Stomach (tissue), 19 donors: ENCODE measurements at places on chromosomes 4 and X. TPM values are rescaled to one million over a fixed set of nuclear protein-coding genes. Genes with fewer than 3 reads are reported as not detected.

VSIG1 gene
- polyA plus RNA-seq = 172 TPM

RTL5 gene
- 1.2 TPM for polyA plus RNA-seq

MAGEB10 gene
- not detected for polyA plus RNA-seq

REPS2 gene
- polyA plus RNA-seq = 11.3 TPM

SHISA3 gene
- polyA plus RNA-seq = 0.44 TPM

CFAP99 gene
- 0.05 TPM for polyA plus RNA-seq

ZNF674 gene
- polyA plus RNA-seq = 0.65 TPM

FHIP1A gene
- polyA plus RNA-seq = 0.90 TPM

DNA sequence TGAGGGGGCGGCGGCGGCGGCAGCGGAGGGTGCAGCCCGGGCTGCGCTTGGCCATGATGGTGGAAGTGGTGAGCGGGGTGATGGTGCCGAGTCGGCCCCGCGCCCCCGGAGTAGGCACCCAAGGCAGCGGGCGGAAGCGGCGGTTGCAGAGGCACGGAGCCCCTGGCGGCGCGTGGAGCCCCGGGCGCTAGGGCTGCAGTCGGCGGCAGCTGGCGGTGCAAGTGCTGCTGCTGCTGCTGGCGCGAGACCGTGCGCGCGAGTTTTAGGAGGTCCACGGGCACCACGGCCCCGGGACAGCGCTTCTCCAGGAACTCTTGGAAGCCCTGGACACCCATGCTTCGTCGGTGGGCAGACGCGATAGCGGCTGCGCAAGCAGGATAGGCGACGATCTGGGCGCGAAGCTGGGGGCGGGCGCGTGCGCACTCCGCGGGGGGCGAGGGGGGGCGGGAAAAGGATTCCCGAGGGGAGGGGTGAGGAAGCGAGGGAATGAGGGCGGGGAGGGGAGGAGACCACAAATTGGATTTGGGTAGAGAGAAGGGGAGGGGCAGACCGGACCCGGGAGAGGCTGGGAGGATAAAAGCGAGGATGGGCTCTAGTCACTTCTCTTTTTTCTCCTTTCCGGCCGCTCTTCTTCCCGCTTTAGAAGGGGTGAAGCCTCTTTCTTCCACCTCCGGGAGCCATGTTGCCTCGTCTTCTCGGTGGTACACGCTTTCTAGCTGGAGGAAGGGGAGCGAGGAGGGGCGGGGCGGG lies at the start of gene FAM120C:
Gene FAM120C (minus strand): TSS at position 391 of the 750 bp plus-strand sequence. CDS start 56 bp downstream, at position 335.
- peak; percentile 51 for DNase-seq

DNA sequence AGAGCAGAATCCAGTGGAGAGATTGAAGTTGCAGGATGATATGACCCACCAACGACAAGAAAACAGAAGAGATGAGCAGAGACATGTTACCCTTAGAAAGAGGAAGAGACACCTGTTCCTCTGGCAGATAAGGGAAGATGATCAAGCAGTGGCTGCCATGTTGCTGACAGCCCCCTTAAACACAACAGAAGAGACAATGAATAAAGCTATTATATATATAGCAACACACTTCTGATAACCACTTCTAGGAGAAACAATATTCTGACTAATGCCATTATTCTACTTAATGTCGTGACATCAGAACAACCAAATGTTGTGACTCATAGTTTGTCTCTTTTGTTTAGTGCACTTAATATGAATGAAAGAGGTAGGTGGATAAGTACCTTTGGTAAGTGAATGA lies 44.9 kb downstream of the SH3RF1 start:
- DNase-seq = no peak

DNA sequence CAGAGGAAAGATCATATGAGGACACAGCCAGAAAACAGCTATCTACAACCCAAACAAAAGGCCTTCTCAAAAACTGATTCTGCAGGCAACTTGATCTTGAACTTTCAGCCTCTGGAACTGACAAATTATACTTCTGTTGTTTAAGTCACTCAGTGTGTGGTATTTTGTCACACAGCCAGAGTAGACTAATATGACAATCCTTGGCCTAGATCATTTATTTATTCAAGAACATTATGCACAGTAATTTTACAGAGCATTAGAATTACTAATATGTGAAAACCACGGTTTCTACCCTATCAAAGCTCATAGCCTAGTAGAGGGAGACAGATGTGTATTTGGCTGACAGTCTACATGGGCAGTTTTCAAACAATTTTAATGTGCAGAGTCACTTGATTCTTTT lies 167.8 kb upstream of the PCDH18 start:
- DNase-seq = no peak

DNA sequence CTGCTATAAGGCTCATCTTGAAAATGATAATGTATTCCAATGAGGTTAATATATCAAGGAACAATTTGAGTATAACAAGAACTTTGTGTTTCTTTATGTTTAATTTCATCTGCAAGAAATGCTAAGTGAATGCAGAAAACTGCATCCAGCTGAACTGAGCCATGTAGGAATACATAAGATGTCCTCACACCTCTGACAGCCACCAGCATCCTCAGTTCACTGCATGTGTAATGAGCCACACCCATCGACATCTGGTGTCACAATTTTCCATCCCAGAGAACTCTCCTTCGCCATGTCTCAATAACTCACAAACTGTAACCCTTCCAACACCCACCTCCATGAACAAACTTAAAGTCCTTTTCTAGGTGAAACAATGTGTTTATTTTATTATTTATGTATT lies 3.3 kb upstream of the IL21 start:
- no peak for DNase-seq

GRCh38 chr4:177185579-177185978 lies 124.1 kb upstream of the NEIL3 start:
- DNase-seq = no peak

DNA sequence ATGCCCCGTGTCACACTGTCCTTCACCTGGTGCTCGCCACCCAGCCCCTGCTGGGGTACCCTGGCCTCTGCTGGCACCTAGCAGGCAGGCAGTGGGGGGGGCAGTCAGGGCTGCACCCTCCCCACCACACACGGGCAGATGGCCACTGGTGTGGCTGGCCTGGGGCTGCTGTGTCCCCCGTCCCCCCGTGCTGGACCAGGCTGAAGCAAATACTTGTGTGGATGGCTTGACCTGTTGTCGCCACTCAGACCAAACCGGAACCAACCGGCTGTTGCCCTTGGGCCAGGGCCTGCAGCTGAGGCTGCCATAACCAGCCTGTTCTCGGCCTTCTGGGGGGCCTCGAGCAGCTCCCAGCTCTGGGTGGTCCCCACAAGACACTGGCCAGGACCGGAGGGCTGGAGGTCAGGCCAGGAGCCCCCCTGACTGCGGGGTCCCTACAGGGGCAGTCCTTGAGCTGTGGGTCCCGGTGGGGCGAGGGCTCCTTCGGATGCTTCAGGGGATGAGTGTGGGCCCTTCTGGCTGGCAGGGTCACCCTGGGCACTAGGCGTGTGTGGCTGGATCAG lies 4.3 kb downstream of the FGFR3 start:
- no peak for DNase-seq

GRCh38 chr4:107392951-107393350 lies 327.1 kb downstream of the PAPSS1 start:
- DNase-seq = peak; percentile 3
